CD4-positive, alpha-beta memory T cell (primary cell): ENCODE measurements at places on chromosomes 12 and 14.

- peak; percentile 84 for DNase-seq
Measured at GRCh38 chr12:57741844-57742738, 2.7 kb upstream of the TSPAN31 start.

- no peak for DNase-seq
Measured at GRCh38 chr12:96164951-96165811, 29.0 kb upstream of the ELK3 start.

DNA sequence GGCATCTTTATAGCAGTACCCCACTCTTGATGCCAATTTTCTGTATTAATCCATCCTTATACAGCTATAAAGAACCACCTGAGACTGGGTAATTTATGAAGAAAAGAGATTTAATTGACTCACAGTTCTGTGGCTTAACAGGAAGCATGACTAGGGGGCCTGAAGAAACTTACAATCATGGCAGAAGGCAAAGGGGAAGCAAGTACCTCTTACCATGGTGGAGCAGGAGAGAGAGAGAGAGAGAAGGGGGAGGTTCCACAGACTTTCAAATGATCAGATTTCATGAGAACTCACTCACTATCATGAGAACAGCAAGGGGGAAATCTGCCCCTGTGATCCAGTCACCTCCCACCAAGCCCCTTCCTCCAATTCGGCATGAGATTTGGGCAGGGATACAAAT lies 84.4 kb downstream of the SLC24A4 start:
- no peak for DNase-seq

GRCh38 chr12:81340910-81341309 lies 263.0 kb downstream of the ACSS3 start:
- no peak for DNase-seq

DNA sequence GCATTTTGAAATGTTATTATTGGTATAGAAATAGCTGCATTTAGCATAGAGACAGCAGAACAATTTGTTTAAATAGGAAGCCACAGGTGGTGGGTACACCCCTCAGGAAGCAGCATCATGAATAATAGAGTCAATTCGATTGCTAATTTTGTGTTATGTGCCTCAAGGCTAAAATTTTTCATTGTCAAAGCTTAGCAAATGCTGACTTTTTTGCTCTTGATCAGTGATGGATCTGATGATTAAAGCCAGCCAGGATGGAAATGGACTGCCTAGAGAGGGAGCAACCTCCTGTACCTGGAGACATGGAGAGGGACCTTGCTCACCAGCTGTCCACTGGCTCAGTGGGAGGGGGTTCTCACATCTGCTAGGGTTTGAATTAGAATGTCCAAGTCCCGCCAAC lies 4.5 kb upstream of the KRT8 start:
- no peak for DNase-seq

DNA sequence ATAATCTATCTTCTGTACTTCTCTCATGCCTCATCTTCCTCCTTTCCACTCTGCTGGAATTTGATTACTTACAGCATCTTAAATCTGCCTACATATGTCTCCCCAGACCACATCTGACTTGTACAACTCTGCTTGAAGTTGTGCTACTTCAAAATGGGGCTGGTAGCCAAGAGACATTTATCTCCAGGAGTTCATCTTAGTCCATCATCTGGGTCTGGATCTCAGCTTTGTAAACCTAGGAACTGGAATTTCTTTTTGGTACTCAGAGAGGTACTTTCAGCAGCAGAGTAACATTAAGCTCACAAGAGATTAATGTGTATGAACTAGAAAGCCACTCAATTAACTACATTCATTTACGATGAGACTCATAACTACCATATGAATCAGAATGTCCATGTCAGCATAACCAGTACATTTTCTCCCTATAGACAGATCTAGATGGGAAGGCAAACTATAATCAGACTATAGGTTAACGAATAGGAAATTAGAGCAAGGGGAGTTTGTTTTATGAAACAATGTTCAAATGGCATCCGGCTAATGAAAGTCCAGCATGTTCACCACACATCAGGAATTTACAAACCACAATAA lies 178.8 kb downstream of the CEP128 start:
- DNase-seq, result no peak

DNA sequence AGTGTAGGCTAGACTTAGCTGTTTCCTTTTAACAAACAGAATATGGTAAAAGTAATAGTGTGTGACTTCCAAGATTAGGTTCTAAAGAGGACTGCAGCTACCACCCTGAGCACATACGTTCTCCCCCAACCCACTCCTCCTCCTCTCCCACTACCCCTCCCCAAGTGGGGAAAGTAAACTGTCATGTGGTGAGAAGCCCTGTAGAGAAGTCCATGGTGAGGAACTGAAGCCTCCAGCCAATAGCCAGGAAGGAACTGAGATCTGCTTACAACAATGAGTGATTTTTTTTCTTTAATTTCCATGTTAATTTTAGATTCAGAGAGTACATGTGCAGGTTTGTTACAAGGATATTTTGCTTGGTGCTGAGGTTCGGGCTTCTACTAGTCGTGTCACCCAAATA lies 57.0 kb upstream of the EGLN3 start:
- DNase-seq, result no peak

DNA sequence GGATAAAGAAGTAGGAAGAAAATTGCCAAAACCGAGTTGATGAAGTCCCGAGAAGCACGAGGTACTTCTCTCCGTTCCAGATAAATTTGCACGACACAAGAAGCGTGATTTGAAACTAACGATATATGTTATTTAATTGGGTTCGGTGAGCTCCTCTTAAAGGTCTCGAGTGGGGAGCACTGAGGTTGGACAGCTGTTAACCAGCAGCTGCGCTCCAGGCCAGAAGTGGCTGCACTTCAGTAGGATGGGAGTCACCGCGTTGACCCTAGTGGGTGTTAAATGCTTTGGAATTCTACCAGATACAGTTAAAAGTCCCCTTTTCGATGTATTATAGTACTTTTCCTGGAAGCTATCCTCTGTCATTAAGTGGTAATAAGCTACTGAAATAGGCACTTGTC lies 953 bp upstream of the DCAF5 start:
- DNase-seq, result no peak

DNA sequence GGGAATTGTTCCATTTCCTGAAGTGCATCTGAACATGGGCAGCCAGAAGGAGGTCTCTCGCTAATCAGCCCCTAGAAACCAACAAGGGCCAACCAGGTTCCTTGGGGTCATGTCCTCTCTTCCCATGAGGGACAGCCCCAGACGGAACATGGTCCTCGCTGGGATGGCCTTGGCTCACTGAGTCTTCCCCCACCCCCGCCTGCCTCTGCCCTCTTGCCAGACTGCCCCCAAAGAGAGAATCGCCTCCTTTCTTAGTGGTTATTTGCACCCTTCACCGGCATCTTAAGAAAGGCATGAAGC lies 36.4 kb downstream of the CD9 start:
- no peak for DNase-seq

GRCh38 chr12:82527165-82527780 lies 159.4 kb upstream of the TMTC2 start:
- peak; percentile 18 for DNase-seq

- DNase-seq, result peak; percentile 55
Measured at GRCh38 chr12:2691006-2691344, 103.8 kb upstream of the FKBP4 start.

- DNase-seq, result no peak
Measured at GRCh38 chr14:99173086-99173485, 98.9 kb downstream of the BCL11B start.

DNA sequence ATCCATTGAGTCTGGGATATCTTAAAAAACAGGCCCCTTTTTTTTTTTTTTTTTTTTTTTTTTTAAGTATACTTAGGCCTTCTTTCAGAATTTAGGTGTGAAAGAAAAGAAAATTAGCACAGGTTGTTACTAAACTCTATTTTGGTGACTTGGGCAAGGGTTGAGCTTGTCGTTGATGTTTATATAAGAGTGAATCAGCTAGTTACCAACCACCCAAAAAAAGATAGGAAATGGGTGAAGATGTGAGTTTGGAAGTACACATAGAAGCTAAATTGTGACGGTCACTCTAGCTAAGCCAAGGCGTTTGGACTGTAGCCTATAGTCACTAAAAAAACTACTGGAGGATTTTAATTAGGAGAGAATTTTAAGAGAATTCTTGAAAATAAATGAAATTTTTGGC lies 1247.2 kb downstream of the AACS start:
- no peak for DNase-seq

DNA sequence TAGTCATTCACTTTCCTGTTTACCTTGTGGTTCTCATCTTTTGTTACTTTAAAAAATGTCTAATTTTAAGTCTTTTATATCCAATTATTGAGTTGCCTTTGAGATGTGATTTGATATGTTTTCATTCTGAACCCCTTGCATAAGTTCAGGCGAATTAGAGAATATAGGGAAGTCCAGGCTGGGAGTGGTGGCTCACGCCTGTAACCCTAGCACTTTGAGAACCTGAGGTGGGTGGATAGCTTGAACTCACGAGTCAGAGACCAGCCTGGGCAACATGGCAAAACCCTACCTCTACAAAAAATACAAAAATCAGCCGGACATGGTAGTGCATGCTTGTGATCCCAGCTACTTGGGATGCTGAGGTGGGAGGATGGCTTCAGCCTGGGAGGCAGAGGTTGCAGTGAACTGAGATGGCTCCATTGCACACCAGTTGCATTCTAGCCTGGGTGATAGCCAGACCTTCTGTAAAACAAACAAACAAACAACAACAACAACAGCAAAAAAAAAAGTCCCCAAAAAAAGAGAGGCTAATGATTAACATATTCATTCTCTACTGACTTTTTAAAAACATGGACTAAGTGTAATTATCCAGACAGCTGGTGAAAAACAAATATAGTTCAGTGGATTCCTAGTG lies 451.1 kb upstream of the RGS6 start:
- no peak for DNase-seq

DNA sequence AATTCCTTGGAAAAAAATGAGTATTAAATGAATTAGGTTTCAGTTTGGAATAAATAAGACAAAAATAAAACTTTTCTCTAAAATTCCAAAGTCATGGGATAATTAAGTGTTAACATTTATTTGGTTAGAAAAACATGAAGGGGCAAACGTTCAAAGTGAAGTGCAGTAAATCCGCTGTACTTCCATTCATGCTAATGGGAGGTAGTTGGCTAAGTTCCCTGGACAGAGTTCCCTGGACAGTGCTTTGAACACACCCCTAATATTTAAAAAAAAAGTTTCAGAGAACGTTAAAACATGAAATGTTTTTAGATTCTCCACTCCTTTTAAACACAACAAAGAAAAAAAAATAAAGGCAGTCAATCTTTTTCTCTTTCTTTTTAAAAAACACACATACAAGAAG lies 16.3 kb downstream of the ALX1 start:
- DNase-seq, result no peak

DNA sequence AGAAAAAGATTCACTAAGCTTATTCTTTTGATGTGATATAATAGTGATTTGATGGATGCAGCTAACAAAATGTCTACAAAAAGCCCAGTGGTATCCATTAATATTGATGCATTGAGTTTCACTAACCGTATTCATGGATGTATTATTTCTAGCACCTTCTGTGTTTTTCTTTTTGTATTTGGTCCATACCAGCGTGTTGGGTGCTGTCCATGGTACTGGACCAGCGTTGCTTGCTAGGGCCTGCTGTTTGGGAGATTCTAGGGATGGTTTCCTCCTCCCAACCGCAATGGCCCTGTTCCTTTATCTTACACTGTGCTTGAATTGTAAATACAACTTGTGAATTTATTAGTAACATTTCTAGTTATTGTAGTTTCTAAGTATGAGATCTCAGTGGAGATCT lies 31.7 kb downstream of the ANO4 start:
- no peak for DNase-seq

DNA sequence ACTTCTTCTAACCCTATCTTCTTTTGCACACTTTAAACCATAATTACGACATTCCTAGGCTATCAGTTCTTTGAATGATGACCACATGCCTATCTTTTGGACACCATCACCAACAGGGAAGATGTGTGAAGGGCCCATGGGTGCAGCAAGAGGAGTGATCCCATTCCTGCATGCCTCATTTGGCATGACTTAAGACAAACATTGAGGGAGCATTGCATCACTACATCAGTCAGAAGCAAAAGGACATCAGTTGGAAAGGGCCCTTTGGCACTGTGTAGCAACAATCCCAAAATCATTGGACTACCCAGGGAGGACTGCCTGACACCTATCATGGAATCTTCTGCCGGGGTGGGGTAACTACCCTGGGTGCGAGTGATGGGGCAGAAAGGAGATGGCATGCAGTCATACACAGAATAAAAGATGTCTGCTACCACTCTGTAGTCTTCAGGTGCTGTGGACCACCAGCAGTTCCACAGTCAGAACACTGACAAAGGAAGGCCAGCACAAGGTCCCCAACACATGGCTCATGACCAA lies 10.7 kb upstream of the TMBIM6 start:
- no peak for DNase-seq

DNA sequence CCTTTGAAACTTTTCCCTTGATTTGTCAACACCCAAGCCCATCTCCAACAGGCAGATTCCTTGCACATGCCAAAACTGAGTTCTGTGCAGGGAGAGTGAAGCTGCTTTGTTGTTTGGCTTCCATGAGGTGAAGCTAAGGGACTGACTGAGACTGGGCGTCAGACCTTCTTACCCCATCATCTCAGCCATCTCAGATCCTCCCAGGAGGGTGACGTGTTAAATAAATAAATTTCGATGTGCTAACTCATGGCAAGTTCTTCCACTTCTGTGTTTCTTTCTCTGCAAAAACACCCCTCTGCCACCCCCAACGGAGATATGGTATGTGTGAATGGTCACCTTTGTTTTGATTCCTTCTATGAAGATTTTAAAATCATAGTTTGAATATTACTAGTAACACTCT lies 17.8 kb downstream of the UTP20 start:
- no peak for DNase-seq

- no peak for DNase-seq
Measured at GRCh38 chr14:103179094-103179493, 55.8 kb downstream of the TNFAIP2 start.

DNA sequence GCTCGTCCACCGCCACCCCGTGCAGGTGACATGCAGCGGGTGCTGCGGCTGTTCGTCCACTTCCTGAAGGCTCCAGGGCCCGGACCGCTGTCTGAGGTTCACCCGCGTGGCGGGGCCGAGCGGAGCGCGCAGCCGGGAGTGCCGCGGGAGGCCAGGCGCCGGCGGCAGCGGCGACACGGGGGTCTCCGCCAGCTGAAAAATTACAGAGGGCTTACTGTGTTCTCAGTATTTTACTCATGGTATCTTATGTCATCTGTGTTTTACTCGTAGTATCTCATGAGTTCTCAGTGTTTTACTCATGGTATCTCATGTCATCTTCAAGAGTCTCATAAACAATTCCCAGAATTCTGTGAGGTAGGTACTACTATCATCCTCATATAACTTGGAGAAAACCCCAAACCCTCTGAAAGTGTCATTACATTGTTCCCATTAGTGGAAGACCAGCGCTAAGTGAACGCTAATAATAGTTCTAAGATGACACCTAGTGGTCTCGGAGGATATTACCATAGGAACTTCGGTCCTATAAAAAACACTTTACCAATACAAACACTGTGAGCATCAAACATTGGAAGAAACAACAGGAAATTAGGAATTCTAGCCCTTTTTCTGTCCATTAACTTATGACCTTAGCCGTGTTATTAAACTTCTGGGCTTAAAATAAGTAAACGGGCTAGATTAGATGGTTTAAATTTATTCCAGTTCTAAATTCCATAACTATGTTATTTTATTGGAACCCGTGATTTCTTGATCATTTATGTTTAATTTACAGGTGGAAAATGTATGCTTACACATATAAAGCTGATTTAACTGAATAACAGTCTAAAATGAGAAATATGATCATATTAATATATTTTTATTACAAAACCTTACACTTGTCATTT lies 32.4 kb downstream of the AK7 start:
- no peak for DNase-seq

- no peak for DNase-seq
Measured at GRCh38 chr12:24750263-24750662, 198.6 kb downstream of the BCAT1 start.
